ENCODE measurements at places on chromosomes 11 and 22.

GRCh38 chr22:49783926-49784629, 43.6 kb downstream of the BRD1 start:
- no peak for DNase-seq

DNA sequence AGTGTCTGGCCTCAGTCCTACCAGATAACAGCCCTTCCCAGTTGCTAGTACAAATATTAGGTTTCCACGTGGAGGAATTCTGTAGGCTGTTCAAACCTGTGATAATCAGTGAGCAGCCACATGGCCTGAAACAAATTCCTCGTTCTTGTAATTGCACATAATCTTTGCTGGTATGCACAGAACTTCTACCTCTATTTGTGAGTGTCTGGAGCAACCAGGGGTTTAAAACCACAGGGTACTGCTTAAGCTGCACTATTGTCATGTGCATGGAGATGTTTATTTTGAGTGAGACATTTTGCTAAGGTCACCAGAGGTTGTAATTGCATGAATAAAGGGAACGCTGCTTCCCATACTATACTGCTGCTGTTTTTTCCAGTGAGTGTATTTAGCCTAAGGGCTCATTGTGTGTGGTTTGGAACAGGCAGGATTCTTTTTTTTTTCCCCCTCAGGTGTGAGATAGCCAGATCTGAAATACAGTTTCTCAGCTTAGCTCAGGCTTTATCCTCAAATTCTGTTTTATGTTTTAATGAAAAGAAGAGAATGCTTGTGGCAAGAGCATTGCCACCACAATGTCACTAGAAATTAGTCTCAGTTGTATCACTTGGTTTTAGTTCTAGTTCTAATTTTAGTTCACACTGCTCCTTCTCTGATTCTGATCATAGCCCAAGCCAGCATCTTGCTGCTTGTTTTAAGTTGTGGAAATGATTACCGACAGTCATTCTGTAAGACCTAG, 60.5 kb downstream of the CYB5R2 start:
- no peak for DNase-seq

- DNase-seq, result no peak
These were observed 8.1 kb downstream of the SHANK2 start for GRCh38 chr11:71244116-71244810.

DNA sequence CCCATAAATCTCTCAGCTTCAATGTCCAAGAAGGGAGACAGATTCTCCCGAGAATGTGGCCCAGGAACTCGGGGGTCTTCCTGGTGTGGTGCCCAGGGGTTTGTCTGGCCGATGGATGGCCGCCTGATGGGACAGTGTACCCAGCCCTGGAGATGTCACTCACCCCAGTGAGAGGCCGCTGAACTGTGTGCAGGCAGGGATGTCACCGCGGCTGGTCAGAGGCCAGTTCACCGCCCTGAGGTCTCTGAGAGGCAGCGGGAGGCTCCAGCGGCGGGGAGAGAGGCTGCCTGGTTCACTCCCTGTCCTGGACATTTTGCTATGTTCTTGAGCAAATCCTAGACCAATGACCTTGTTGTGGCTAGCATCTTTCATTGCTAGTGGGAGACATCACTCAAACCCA, 1349.5 kb downstream of the BRD1 start:
- no peak for DNase-seq

DNA sequence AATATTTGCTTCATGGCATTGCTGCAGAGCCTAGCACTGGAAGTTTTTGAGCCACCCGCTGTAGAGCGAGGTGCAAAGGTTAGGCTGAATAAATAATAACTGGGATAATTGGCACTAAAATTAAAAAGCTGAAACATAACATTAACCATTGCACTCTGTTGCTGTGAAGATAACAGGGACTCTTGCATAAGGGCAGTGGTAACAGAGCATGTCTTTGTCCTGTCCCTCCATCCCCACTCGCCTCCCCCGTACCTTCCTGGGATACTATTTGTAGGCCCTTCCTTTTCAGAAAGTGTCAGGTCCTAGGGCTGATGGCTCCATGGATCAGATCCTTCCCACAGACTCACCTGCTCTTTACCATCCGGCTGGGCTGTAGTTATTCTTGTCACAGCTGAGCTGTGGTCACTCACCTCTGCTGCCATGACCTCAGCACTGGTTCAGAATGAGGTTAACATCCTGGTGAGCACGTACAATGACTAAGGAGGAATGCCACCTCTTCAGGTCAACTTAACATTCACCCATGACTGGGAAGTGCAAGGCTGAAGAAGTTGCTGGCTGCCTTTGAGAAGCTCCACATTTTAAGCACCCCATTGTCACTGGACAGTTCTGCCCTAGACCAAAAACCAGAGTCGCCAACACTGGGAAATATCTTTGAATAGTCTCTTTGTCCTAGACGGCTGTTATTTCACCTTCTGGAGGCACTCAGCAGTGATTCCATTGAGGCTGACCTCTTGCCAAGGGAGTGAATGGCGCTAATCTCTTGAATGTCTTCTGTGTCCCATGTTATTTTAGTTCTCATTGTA, 103.2 kb upstream of the KIRREL3 start:
- no peak for DNase-seq

- DNase-seq, result no peak
These were observed 4.2 kb downstream of the MCM5 start for GRCh38 chr22:35404176-35404575.

- DNase-seq, result no peak
These were observed 46.0 kb downstream of the CELF1 start for GRCh38 chr11:47506795-47507562.

GRCh38 chr11:78270971-78271370, 82.3 kb downstream of the USP35 start:
- DNase-seq, result no peak

GRCh38 chr11:125381499-125382044, 114.5 kb downstream of the FEZ1 start:
- DNase-seq, result no peak

- no peak for DNase-seq
These were observed 101.5 kb downstream of the DLG2 start for GRCh38 chr11:85525686-85526085.
